Lung (tissue), 17 donors: ENCODE measurements at places on chromosomes 1 and 21. TPM values are rescaled to one million over a fixed set of nuclear protein-coding genes. Genes with fewer than 3 reads are reported as not detected.

SIM2 gene
- not detected for polyA plus RNA-seq

GRCh38 chr1:96918406-96918805 lies 196.8 kb downstream of the PTBP2 start:
- peak; percentile 31 for DNase-seq
- no peak overlapping the region for H3K27ac ChIP-seq
- no peaks in the 10 kb centered on the region for H3K27me3 ChIP-seq
- no peak overlapping the region for H3K4me3 ChIP-seq
- no peaks in the 10 kb centered on the region for H3K4me1 ChIP-seq

ATP6V1G3 gene
- polyA plus RNA-seq: not detected

- no peaks in the 10 kb centered on the region for H3K27me3 ChIP-seq
- no peak overlapping the region for H3K27ac ChIP-seq
- no peaks in the 10 kb centered on the region for H3K4me1 ChIP-seq
- no peak overlapping the region for H3K4me3 ChIP-seq
- no peak for DNase-seq
- H3K36me3 ChIP-seq: peaks cover 19% of the 10 kb centered on the region
Measured at GRCh38 chr1:21240706-21241105, 49.6 kb downstream of the ECE1 start.

DNA sequence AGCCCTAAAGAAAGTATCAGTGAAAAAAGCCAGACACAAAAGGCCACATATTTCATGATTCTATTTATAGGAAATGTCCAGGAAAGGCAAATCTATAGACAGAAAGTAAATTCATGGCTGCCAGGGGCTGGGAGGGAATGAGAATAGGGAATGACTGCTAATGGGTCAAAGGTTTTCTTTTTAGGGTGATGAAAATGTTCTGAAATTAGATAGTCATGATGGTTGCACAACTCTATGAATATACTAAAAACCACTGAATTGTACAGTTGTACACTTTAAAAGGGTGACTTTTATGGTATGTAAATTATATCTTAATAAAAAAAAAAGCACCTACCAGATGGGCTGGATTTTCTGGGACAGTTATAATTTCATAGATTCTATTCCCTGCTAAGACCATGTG lies 114.8 kb downstream of the CNIH3 start:
- peaks cover 8% of the 10 kb centered on the region for H3K4me1 ChIP-seq
- H3K36me3 ChIP-seq: no peaks in the 10 kb centered on the region
- no peaks in the 10 kb centered on the region for H3K27me3 ChIP-seq
- DNase-seq: no peak

DNA sequence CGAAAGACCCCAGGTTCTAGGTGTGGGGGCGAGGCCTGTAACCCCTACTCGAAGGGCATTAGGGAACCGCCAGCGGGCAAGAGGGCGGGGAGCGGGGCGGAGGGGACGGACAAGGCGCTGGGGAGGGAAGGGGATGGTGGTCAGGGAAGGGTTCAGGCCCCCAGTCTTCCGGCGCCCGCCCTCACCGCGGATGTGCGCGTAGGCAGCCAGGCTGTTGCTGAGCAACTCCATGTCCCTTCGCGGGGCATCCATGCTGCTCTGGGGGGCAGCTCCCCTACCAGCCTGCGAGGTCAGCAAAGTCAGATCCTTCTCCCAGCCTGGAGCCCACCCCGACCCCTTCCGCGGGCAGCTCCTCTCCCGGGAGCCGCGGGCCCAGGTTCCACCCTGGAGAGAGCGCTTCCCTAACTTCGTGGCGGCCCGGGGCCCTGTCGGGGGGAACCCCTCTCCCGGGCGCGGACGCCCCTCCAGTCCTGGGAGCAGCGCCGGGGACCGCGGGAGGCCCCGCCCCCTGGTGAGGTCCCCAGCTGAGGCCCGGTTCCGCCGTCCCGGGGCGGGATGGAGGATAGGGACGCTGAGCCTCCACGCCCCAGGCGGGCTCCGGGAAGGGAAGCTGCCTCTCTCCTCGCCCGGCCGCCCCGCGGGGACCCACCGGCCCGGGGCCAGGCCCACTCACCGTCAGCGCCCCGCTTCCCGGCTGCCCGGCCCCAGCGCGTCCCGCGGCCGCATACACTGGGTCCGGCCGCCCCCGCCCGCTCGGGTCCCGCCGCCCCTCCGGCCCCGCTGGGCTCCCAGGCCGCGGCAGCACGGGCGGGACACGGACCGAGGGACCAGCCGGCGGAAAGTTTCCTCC lies 434 bp downstream of the EVA1B start:
- H3K36me3 ChIP-seq: peaks cover 4% of the 10 kb centered on the region
- peak overlapping the region; percentile 84 for H3K27ac ChIP-seq
- peak overlapping the region; percentile 63 for H3K4me3 ChIP-seq

DNA sequence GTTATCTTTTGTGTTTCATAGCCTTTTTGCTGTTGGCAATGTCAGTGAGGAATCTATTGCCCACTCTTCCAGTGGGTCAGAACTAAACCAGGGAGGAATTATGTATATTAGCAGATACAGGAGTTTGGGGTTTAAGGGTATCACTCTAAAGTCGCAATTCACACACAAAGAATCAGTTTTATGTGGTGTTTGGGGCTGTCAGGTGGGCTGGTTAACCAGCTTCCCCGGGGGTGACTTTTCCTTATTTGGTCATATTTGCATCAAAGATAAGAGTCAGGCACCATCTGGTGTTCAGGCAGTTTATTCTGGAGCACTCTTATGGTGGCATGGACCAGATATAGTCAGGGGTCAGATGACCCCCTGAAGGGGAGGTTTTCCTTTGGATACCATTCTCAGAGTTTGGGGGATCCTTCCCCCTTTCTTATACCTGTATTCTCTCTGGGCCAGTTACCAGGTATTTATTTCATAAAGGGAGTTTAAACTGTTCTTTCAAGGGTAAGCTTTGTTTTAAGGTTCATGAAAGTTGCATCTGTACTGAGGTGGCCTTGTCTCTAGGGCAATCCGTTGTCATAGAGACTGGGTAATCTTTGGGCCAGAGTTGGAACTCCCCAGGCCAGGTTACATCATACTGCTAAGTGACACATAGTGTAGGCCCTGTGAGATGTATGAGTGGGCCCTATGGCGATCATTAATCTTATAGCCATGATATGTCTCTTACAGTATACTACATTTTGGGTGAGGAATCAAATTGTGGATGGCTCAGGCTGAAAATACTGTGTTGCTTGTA lies 148.2 kb downstream of the RWDD3 start:
- no peaks in the 10 kb centered on the region for H3K36me3 ChIP-seq
- no peak overlapping the region for H3K27ac ChIP-seq
- H3K4me3 ChIP-seq: no peak overlapping the region
- H3K4me1 ChIP-seq: no peaks in the 10 kb centered on the region
- no peaks in the 10 kb centered on the region for H3K27me3 ChIP-seq

DNA sequence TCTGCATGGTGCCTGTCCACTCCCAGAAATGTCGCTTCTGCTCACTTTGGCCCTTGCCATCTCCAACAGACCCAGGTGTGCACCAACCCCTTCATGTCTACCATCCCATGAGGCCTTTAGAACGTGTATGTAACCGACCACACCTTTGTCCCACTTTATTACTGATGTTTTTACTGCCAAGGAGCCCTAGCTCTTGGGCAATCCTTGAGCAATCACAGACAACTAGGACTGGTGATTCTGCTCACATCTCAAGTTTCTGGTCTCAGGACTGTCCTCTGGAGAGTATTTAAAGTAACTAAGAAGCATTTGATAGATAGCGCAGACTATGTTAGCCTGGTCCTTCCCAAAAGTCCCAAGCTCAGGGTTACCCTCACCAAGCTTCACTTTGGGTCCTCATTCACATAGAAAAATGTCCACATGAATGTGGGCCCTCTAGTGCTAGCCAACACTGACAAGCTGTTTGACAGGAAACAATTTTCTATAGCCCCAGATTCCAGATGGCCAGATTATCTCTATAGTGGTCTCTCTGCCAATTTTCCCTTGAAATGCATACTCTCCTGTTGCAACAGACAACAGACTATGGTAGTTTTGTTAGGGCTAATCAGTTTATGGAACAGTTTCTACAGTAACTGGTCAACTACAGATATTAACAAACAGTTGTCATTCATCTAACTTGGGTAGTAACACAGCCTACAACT lies 6.9 kb upstream of the TMEM81 start:
- H3K27ac ChIP-seq: no peak overlapping the region
- no peak overlapping the region for H3K4me3 ChIP-seq
- peaks cover 23% of the 10 kb centered on the region for H3K36me3 ChIP-seq
- no peak for DNase-seq
- no peaks in the 10 kb centered on the region for H3K4me1 ChIP-seq
- no peaks in the 10 kb centered on the region for H3K27me3 ChIP-seq

C1orf115 gene
- 13.3 TPM for polyA plus RNA-seq

OPTC gene
- polyA plus RNA-seq: not detected

PDE9A gene
- polyA plus RNA-seq: 5.3 TPM

DNA sequence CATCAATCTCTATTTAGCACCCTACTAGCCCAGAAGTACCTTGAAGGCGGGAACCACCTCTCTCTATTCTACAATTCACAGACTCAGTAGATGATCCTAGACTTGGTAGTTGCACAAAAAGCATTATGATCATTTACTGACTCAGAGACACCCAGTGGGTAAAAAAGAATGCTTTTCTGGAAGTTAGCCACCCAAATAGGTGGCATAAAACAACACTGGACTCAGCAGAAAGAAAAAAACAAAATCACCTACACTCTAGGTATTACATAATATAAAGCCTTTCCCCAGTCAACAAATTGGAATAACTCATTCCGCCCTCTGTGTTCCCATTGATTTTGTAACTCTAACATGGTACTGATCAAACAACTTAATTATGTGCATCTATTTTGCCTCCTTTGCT lies 126.3 kb downstream of the PTPN14 start:
- no peaks in the 10 kb centered on the region for H3K27me3 ChIP-seq
- H3K4me3 ChIP-seq: no peak overlapping the region
- no peak for DNase-seq
- H3K36me3 ChIP-seq: no peaks in the 10 kb centered on the region
- no peak overlapping the region for H3K27ac ChIP-seq

DNA sequence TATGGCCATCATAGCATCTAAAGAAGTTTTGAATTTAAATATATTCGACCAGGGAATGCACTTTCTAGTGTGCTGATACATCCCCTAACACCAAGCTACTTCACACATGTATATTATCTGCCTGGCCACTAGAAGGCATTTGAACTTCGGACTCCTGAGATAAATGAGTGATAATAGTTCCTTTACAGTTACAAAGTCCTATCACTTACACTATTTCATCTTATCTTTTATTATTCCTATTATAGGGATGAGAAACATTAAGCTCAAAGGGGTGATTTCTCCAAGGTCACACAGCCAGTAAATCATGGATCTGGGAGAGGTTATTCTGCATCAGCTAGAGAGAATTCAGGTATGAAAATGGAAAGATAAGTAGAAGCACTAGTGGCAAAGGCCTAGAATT lies 40.3 kb downstream of the GPATCH2 start:
- no peaks in the 10 kb centered on the region for H3K36me3 ChIP-seq
- no peak for DNase-seq
- no peak overlapping the region for H3K27ac ChIP-seq
- H3K4me1 ChIP-seq: no peaks in the 10 kb centered on the region
- H3K27me3 ChIP-seq: no peaks in the 10 kb centered on the region

RGS16 gene
- polyA plus RNA-seq: 26.6 TPM

SPOCD1 gene
- 10.7 TPM for polyA plus RNA-seq

FAM72A gene
- polyA plus RNA-seq: 4.1 TPM

DNA sequence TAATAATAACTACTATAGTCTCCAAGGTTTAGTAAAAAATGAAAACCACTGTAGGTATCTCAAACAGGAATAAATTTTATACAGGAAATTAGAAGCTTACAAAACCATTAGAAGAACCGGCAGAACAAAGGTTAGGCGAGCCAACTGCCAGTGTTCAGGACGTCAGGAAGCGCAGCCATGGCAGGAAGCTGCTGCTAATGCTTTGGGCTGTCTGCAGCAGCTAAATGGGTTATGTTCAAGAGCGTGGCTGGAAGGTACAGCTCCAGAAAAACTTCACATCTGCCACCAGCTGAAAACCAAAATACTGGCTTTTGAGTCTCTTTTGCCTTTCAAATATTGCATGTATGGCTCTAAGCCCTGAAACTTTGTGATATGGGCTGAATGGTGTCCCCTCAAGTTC lies 35.7 kb upstream of the MYSM1 start:
- H3K4me1 ChIP-seq: no peaks in the 10 kb centered on the region
- no peak for DNase-seq
- no peak overlapping the region for H3K27ac ChIP-seq
- no peaks in the 10 kb centered on the region for H3K36me3 ChIP-seq
- H3K27me3 ChIP-seq: no peaks in the 10 kb centered on the region
- no peak overlapping the region for H3K4me3 ChIP-seq

DNA sequence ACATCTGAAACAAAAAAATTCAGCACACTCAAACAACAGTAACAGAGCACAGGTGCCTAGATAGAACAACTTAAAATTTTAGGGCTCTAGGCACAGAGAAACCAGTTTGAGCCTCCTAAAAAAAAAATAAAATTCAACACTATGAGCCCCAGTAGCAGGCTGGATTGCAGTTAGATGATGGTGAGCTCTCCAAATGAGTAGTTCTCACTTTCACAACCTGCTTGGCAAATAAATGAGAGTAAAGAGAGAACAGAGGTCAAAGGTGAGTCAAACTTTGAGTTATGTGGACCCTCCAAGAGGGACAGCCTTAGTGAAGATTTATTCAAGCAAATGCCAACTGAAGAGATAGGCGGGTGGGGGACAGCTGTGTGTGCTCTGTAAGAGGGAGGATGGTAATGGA lies 3.6 kb downstream of the BEND5 start:
- DNase-seq: no peak
- no peak overlapping the region for H3K27ac ChIP-seq
- H3K4me1 ChIP-seq: peaks cover 30% of the 10 kb centered on the region
- H3K36me3 ChIP-seq: peaks cover 5% of the 10 kb centered on the region
- H3K27me3 ChIP-seq: no peaks in the 10 kb centered on the region
